GM12864 (cell line): ENCODE measurements at places on chromosomes 13 and 19.

- DNase-seq: no peak
These were observed at the start of gene CYP2S1 for GRCh38 chr19:41192574-41193429. TSS of gene CYP2S1 (plus strand) at chr19:41193219. CDS start at chr19:41193265, 46 bp downstream.

GRCh38 chr19:32061315-32061714 lies 284.1 kb upstream of the ZNF507 start:
- DNase-seq: no peak

GRCh38 chr19:5093297-5093928 lies 124.5 kb downstream of the KDM4B start:
- DNase-seq: no peak

- no peak for DNase-seq
These were observed 77.3 kb upstream of the SIAH3 start for GRCh38 chr13:45928843-45929242.

- no peak for DNase-seq
These were observed 13.7 kb downstream of the CHAMP1 start for GRCh38 chr13:114328034-114328433.

GRCh38 chr13:43132911-43133310 lies 109.5 kb downstream of the DNAJC15 start:
- DNase-seq: no peak
